Naive thymus-derived CD4-positive, alpha-beta T cell (primary cell): ENCODE measurements at places on chromosomes 1 and 21.

- DNase-seq = no peak
Observed at GRCh38 chr21:38273745-38274542, 17.2 kb downstream of the KCNJ15 start.

DNA sequence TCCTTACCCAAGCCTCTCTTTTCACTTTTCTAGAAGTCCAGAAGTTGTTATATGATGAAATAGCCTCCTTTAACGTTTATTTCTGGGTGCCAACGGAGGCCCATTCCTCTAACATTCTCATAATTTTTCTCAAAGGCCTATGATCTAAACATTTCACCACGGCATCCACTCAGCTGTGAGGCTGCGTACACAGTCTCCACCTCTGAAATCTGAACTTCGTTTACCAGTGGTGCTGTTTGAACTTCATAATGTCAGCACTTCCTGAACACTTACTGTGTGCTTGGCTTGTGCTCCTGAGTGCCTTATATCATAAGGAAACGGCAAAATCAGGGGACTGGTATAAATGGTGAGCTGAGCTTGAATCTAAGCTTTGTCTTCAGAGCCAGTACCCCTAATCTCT lies 12.0 kb upstream of the RBP7 start:
- no peak for DNase-seq

- no peak for DNase-seq
Observed at GRCh38 chr1:10958614-10959013, 53.8 kb upstream of the TARDBP start.

GRCh38 chr1:227343206-227343605 lies 24.9 kb upstream of the CDC42BPA start:
- DNase-seq = no peak

GRCh38 chr1:22252251-22252650 lies 109.4 kb upstream of the WNT4 start:
- DNase-seq = no peak

DNA sequence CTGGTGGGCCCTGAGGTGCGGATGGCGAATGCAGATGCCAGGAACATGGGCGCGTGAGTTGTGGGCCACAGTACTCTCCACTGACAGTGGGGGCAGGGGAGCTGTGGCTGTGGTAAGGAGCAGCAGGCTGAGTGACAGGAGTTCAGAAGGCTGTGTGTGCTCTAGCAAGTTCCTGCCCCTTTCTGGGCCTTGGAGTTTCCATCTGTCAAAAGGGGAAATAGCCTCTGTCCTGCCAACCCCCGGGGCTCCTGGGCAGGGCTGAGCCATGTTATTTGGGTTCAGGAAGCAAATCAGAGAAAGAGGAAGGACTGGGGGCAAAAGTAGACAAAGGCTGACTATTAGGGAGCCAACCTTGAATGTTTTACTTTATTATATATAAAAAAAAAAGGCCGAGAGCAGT lies 19.5 kb upstream of the MFN2 start:
- no peak for DNase-seq

DNA sequence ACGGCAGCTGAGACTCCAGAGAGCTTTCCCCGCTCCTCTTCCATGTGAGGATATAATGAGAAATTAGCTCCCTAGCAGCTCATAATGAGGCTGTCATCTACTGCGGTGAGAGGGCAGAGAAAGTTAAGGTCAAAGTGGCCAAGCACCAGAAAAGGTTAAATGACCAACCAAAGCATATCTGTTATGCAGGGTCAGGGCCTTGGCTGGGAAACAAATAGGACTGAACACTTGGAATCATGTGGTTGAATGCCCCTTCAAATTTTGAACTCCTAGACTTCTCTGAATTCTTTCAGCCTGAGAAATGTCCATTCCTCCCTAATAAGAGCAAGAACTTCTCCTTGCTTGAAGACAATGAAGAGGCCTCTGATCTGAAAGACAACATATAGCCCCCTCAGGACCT lies 115.9 kb downstream of the TM2D1 start:
- DNase-seq = no peak

GRCh38 chr1:115781343-115781742 lies 12.8 kb upstream of the CASQ2 start:
- no peak for DNase-seq

DNA sequence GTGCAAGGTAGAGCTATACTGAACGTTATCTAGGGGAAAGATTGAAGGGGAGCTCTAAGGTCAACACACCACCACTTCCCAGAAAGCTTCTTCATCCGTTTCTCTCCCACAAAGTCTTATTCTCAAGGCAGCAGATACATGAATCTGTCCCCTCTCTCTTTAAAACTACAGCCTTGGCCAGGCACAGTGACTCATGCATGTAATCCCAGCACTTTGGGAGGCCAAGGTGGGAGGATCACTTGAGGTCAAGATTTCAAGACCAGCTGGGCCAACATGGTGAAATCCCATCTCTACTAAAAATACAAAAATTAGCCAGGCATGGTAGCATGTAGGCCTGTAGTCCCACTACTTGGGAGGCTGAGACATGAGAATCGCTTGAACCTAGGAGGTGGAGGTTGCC lies 8.1 kb downstream of the CYP4X1 start:
- no peak for DNase-seq

DNA sequence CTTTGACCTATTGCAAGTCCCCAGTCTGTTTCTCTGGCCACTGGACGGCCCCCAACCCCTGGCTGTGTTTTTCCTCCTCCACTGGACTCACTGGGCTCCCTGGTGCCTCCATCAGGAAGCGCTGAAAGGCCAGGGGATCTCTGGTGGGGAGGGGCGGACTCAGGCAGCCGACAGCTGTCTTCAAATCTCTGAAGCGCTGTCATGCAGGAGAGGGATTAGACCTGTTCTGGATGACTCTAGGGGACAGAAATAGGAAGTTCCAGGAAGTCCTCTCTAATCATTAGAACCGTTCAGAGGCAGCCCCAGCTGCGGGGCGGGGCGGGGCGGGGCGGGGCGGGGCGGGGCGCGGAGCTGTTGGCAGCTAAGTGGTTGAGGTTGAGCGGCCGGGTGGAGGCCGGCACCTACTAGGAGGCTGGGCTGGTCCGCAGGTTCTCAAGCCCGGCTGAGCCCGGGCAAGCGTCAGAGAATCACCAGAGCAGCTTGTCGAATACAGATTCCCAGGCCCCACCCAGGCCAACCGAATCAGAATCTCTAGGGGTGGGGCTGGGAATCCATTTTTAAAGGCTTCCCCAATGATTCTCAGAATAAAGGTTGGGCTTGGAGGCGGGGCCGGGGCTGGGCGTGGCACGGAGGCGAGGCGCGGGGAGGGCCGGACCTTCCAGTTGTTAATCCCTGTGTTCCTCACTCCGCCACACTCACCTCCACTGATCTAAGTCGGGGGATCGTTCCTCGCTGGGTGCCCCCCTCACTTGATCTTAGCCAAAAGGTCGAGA lies 11.4 kb upstream of the PHLDA3 start:
- peak; percentile 33 for DNase-seq

DNA sequence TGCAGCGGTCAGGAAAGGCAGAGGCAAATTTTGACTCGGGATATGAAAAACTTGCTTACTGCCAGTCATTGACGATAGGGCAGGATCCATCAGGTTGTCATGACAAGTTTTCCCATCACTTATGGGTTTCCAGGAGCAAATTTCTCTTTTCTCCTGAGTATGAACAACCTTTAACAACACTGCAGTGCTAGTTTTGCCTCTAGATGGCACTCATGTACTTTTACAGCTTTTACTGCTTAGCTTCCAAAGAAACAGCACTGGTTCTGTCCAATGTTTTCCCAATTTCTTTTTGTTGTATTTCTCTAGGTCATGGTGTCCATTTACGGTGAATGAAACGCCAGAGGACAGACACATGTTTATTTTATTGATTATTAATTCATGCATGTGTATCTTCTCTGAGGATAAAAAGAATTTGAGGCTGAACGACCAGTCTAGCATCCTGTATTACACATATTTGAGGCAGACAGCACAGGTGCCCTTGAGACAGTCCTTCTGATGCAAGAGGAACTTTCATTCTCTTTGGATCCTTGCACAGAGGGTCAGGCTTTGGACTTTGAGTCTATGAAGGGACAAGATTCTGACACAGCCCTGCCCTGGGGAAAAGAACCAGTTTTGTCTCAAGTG lies 112.3 kb upstream of the TRABD2B start:
- peak; percentile 5 for DNase-seq

- DNase-seq = no peak
Observed at GRCh38 chr21:45029948-45030681, 44.3 kb upstream of the ADARB1 start.
